ENCODE measurements at places on chromosomes 6 and 20. TPM values are rescaled to one million over a fixed set of nuclear protein-coding genes. Genes with fewer than 3 reads are reported as not detected.

Gene DUSP15
- total RNA-seq = not detected

GRCh38 chr20:23867152-23867776 lies 12.3 kb downstream of the CST5 start:
- no peak for DNase-seq

DNA sequence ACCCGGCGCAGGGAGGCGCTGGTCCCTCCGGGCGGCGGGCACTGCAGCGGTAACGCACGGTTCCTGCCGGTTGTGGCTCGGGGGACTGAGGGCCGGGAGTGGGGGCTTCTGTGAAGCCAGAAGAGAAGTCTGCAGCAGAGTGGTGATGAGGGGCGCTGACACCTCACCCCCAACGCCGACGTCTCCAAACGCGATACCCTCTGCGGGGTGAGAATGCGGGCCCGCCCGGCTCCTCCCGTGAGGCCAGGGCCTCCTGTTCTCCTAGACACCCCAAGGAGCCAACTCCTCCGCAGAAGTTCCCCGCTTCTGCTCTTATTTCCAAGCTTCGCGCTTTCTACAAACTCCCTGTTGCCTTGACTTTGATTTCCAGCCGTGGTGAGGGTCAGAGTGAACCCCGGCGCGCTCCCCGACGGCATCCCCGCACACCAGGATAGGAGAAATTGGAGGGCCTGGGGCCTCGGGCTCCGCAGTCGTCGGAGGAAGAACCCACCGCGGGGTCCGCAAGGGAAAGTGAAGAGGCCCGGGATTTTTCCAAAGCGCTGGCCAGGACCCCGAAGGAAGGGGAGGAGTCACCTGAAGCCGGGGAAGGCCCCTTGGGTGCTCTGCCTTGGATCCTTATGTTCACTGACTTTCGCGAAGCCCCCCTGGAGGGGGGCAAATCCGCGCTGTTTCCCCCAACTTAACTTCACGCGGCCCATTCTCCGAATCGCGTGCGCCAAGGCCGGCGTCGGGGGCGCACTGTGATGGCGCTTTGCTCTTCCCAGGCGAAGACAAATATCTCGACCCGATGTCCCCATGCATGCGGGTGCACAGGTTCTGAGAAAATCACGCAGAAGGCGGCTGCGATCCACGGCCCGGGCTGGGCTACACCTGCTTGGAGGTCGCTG lies 3.1 kb upstream of the INSM1 start:
- no peak for DNase-seq

Gene C20orf96
- total RNA-seq = 8.5 TPM

DNA sequence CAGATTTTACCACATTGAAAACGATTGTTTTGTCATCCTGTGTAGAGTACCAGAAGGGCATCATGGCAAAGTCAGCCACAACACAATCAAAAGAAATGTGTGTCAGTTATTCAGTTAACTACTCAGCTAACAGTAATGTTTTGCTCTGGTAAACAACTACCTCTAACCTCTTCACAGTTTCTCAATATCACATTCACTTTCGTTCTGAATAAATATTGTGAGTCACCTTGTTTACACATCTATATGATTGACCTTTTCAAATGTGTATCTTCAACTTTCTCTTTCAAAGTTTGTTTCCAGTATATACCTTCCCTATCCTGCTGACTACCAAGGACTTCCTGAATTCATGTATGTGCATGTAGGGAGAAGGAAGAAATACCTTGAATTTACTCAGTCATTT lies 216.6 kb upstream of the UFL1 start:
- DNase-seq = no peak

DNA sequence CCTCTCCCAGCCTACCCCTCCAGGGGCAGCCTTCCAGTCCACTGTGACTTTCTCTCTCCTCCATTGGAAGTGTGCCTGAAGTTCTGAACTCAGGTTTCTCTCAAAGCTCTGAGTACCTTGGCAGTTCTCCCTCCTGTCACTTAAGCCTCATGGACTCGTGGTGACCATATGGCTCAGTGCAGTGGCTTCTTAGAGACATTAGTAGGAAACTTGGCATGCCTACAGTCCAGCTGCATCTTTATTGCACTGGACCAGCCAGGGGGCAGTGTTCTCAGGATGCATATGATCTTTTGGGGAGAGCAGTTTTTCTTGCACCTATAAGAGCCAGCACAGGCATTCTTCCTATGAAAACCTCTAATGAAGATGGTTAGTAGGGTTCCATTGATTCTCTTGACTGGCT lies 47.5 kb upstream of the KCNK16 start:
- DNase-seq = no peak

- no peak for DNase-seq
These were observed 1.3 kb upstream of the CNR1 start for GRCh38 chr6:88167352-88167937.

Gene MYO6
- total RNA-seq = 0.42 TPM

Gene HEY2
- total RNA-seq = not detected

DNA sequence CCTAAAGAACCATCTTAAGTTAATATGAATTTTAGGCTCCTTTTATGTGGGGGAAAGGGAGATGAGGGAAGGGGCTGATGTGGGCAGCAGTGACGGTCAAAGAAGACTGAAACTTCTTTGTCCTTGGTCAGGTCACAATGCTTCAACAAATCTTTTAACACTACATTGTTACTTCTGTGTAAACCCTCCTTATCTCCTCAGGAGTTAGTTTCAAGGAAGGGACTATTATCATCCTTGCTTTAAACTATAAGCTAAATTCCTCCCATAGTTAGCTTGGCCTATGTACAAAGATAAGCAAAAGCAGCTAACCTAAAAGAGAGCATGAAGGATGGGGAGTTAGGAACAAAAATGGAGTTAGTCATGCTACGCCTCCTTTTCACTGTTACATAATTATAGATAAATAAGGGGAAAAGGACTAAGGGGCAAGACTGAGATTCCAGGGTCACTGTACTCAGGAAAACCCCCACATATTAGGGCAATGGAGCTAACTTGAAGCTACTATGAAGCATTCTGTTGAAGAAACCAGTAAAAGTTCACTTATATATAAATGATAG lies 172.7 kb upstream of the RUNX2 start:
- no peak for DNase-seq

Gene SLC22A3
- total RNA-seq = not detected

- no peak for DNase-seq
These were observed 712.9 kb upstream of the MAP3K7 start for GRCh38 chr6:91299544-91300491.

DNA sequence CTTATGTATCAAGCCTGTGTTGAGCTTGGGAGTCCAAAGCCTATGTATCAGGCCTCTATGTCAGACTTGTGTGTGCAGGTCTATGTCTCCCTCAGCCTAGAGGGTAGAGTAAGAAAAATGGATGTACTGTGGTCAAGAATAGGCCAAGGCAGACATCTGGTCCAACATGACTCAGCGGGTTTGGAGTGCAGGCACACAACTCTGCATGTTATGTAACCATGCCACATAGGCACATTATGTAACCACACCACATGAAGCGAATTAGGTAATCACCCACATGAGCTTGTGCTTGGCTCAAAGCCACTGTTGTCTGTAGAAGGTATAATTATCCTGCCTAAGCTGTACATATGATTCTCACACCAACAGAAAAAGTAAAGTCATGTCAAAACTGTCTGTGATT lies 1190.5 kb upstream of the EYS start:
- DNase-seq = no peak

Gene COL21A1
- total RNA-seq = not detected

GRCh38 chr6:74605922-74606581 lies 599.8 kb downstream of the COL12A1 start:
- no peak for DNase-seq

DNA sequence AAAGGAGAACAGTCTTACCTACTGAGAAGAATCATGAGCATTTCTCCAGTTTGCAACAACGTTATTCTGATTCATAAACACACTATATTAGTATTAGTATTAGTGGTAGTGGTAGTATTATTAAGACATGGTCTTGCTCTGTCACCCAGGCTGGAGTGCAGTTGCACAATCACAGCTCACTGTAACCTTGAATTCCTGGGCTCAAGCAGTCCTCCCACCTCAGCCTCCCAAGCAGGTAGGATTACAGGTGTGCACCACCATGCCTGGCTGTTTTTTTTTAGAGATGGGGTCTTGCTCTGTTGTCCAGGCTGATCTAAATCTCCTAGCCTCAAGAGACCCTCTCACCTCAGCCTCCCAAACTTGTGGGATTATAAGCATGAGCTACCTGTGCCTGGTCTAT lies 363.5 kb downstream of the SAMD5 start:
- no peak for DNase-seq

Gene ADGRF1
- total RNA-seq = not detected

DNA sequence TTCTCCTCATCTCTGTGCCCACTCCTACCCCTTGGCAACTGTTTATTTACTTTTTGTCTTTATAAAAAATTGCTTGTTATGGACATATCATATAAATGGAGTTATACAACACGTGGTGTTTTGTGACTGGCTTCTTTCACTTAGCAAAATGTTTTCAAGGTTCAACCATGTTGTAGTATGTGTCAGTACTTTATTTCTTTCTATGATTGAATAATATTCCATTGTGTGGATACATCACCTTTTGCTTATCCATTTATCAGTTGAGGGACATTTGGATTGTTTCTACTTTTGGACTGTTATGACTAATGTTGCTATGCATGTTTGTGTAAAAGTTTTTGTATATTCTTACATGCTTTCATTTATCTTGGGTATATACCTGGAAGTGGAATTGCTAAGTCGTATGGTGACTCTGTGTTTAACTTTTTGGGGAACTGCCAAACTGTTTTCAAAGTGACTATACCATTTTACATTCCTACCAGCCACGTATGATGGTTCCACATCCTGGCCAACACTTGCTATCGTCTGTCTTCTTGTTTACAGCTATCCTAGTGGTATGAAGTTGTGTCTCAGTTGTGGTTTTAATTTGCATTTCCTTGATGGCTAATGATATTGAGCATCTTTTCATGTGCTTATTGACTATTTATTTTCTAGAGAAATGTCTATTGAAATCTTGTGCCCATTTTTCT lies 84.4 kb downstream of the SLX4IP start:
- DNase-seq = no peak

DNA sequence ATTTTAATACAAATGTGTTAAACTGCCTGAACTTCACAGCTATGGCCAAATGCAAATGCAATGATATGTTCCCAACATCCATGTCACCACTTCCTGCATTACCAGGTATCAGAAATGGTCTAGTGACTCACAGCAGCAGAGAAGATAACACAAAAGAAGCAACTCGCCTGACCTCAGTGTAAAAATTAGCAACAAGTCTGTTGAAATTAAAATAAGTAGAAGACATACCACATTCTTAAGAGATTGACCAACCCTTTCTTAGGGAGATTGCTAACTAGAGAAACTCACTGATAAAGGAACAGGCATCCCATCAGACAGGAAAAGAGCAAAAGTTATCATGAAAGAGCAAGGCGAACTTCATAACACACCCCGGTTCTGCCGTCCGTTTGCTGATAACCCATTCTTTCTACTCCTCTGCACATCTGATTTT lies 45.1 kb downstream of the RNASET2 start:
- DNase-seq = peak; percentile 20

GRCh38 chr20:41232973-41233926 lies 84.3 kb downstream of the ZHX3 start:
- no peak for DNase-seq

Gene PPIL6
- not detected for total RNA-seq

DNA sequence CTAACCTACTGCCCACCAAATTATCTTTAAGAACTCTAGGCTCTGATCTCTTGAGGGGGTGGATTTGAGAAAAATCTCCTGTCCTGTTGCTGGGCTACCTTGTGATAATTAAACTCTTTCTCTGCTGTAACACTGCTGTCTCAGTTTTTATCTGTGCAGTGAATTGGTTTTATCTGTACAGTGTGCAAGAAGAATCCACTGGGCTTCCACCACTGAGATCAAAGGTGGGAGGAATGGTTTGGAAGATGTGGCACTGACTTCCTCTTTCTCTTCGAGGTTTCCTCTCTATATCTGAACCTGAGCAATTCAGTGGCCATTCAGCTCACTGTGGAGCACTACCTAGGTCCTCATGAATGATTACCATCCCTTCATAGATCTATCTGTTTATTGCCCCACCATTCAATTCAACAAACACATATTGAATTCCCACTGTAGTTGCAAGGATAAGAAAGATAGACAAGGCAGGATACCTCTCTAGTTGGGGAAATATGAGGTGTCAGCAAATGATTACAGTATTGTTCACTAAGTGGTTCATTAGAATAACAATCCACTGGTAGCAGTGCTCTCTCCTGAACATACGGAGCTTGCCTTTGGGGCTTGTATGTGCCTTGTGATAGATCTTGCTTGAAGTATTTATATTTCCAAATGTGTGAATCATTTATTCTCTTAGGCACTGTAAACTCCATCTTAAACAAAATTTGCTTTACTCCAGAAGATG lies 172.1 kb upstream of the ARG1 start:
- DNase-seq = no peak
